COLO829 (cell line): ENCODE measurements at places on chromosomes 3 and 15.

DNA sequence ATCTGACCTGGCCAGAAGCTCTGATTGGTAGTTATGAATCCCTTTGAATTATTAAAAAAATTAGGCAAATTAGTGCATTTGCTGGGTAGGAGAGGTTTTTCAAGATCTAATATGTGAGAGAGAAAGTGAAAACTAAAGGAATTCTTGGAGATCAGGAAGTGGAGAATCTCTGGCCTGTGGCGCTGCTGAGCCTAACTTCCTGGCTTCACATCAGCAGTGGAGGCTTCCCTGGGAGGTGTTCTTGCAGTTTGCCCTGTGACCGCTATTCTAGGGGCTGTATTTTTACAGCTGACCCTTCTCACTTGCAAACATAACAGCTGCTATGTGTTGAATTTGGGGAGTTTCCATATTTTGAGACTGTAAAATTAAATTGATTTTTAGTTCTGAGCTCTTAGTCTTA lies 166.4 kb downstream of the ATG7 start:
- no peak for DNase-seq

DNA sequence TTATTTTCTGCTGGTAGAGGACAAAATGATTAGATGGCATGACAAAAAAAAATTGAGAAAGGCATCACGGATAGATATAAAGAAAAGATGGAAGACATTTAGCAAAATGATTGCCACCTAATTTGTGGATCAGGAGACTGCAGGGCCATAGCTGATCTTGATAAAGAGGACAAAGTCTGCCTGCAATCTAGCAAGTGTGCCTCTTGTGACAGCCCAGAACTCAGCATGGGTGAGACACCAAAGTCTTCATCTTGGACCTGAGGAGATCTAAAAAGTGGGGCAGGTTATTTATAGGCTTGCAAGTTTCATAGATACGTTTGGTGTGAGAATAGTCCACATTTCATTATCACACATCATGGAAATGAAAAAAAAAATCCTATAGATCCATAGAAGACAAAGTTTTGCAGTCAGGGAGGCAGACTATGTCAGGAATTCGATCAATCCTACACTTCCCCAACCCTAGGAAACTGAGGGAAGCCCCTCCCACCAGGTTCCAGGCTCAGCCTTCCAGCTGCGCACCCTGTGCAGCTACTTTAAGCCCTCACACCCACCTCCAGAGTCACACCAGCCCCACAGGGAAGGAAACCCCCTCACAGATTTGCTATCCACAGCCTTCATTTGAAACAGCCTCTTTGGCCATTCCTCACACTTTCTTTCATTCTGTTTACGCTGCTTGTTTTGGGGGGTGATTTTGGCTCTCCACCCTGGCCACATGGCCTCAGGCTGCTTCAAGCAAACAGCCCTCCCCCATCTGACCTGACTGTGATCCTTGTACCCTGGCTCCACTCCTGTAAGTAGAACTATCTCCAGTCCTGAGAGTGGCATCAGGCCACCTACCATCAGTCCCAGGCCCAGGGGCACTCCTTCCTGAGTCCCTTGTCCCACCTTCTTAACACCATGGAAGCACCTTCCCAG lies 28.1 kb upstream of the KLHL6 start:
- no peak for DNase-seq

DNA sequence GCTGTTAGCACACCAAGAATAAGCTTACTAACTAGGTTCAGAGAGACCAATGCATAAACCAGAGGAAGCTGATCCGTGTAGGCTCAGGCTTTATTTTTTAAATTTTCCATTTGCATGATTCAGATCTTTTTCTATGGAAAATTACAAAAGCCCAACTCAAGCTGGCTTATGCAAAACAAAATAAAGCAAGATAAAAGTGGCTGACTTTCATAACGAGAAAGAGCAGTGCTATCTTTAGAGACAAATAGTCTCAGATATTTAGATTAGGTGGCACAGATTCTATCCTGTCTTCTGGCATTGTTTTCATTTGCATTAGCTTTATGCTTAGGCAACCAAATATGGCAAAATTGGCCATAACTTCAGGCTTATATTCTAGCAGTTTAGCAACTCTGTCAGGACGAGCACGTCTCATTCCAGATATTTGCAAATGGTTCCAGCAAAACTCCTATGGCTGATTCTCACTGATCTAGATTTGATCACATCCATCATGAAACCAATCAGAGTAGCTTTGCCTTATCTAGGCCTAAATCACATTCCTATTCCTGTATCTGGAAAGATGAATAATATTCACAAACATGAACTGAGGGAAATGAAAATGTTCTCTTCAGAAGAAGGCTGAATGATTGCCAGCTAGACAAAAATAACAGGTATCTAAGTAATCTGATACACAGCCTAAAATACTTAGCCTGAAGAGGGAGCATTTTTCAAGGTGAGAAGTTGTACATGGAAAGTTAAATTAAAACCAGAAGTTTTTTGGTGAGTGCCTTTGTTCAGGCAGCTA lies 216.4 kb upstream of the DPPA4 start:
- DNase-seq: no peak

DNA sequence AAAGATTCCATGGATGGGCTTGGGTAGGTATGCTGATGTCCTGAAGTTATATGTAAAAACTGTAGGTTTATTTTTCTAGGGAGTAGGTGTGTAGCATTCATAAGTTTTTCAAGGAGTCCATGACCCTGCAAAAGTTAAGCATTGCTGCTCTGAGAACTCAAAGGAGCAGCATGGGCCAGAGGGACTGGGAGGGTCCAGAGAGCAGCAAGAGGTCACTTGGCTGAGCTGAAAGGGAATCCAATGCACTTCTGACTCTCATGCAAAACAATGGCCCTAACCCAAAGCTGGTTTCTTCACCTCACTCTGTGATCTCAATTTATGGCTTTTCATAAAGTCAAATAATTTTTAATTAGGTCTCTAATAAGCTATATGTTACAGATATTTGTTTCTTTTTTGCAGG lies 198.3 kb upstream of the GOLGA6L4 start:
- DNase-seq: no peak

- DNase-seq: no peak
Measured at GRCh38 chr3:65406470-65406869, 632.2 kb downstream of the MAGI1 start.

DNA sequence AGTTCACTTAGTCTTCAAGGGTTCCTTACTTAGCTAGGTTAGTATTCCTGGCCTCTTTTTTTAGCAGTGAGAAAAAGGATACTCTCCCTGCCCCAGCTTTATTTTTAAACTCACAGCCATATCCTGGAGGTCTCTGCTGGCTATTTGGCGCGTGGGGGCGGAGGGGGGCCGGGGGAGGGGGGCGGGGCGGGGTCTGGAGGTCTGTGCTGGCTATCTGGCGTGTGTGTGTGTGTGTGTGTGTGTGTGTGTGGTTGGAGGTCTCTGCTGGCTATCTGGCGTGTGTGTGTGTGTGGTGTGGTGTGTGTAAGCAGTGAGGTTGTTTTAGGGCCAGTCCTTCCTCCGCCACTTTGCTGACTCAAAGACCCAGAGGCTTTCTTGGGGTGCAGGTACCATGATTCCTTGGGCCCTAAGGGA lies 579 bp upstream of the PLAAT1 start:
- DNase-seq: no peak

DNA sequence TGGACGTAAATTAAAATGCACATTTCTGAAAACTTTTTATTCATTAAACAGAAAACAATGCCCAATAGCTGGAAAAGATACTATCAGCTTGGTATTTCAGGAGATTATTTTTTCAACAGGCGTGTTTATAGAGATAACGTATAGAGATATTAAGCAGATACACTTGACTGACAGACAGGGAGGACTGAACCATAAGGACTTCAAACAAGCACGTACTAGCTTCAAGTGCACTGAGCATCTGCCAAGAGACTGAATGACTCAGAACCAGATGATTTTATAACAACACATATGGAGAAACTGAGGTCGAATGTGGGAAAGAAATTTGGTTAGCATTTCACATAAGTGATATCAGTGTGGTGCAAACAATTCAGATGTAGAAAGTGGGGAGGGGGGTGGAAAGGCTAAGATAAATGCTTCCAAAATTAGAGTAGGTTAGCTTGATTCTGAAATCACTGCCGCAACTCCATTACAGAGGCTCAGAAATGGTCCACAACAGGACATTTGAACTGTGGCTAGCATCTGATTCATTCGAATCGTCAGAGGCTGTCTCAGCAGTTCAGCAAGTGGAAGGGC lies 103.5 kb downstream of the SEMA6D start:
- peak; percentile 4 for DNase-seq
